ENCODE measurements at places on chromosomes 4 and X. TPM values are rescaled to one million over a fixed set of nuclear protein-coding genes. Genes with fewer than 3 reads are reported as not detected.

DNA sequence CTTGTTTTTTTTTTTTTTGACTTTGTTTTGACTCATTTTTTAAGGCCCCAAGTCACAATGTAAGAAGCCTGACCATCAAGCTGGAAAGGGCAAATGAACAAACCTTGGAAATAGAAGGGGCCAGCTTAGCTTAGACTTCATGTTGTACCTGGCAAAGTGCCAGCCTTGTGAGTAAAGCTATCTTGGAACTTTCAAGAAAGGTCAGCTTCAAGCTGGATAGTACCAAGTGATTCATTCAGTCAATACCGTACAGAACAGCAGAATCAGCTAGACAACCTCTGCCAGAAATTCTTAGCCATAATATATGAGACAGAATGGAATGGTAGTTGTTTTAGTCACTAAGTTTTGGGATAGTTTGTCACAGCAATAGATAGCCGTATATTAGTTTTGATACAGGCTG is 1492.2 kb upstream of the TENM3 start:
- no peaks in the 10 kb centered on the region for H3K27me3 ChIP-seq
- H3K36me3 ChIP-seq, result no peaks in the 10 kb centered on the region
- H3K4me3 ChIP-seq, result no peak overlapping the region
- H3K27ac ChIP-seq, result no peak overlapping the region
- no peak for DNase-seq
- H3K4me1 ChIP-seq, result no peaks in the 10 kb centered on the region

- peaks cover 46% of the 10 kb centered on the region for H3K27me3 ChIP-seq
- no peak overlapping the region for H3K27ac ChIP-seq
- DNase-seq, result no peak
- no peak overlapping the region for H3K4me3 ChIP-seq
- no peaks in the 10 kb centered on the region for H3K36me3 ChIP-seq
Measured at GRCh38 chr4:4203688-4204400, 22.9 kb downstream of the OTOP1 start.

- no peaks in the 10 kb centered on the region for H3K27me3 ChIP-seq
- H3K27ac ChIP-seq, result peak within 1 kb of the TSS; percentile 87
- peak within 1 kb of the TSS; percentile 95 for H3K4me3 ChIP-seq
- peak; percentile 96 for DNase-seq
Measured at GRCh38 chr4:99894161-99894997, at the start of gene LAMTOR3. Gene LAMTOR3 (minus strand): TSS chr4:99894427. CDS start chr4:99893963, 464 bp downstream.

- H3K27ac ChIP-seq, result no peak overlapping the region
- no peaks in the 10 kb centered on the region for H3K27me3 ChIP-seq
- no peak overlapping the region for H3K4me3 ChIP-seq
- H3K36me3 ChIP-seq, result peaks cover 19% of the 10 kb centered on the region
- no peak for DNase-seq
- H3K4me1 ChIP-seq, result peaks cover 5% of the 10 kb centered on the region
Measured at GRCh38 chr4:26413582-26413981, 76.7 kb downstream of the CCKAR start.

DNA sequence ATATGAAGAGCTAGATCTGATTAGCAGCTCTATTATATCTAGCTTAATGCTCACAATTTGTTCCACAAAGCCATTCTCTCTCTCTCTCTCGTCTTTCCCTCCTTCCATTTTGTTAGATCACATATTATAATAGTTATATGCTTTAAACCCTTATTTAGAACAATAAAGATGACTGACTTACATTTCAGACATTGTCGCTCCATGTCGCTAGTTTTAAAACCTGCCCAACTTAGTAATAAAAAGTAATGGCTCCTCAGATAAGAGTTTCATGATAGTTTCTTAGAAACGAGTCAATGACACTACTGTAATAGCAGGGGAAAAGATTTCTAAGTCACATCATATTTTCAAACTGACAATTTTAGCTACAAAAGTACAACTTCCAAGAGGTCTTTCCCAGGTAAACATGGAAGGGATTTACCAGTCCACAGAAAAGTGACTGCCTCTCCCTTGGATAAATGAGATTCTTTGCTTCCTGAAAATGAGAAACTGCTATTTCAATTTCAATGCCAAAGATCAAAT is 38.5 kb upstream of the YTHDC1 start:
- DNase-seq, result no peak
- no peak overlapping the region for H3K4me3 ChIP-seq
- no peaks in the 10 kb centered on the region for H3K4me1 ChIP-seq
- H3K27me3 ChIP-seq, result peaks cover 8% of the 10 kb centered on the region
- no peaks in the 10 kb centered on the region for H3K36me3 ChIP-seq

DNA sequence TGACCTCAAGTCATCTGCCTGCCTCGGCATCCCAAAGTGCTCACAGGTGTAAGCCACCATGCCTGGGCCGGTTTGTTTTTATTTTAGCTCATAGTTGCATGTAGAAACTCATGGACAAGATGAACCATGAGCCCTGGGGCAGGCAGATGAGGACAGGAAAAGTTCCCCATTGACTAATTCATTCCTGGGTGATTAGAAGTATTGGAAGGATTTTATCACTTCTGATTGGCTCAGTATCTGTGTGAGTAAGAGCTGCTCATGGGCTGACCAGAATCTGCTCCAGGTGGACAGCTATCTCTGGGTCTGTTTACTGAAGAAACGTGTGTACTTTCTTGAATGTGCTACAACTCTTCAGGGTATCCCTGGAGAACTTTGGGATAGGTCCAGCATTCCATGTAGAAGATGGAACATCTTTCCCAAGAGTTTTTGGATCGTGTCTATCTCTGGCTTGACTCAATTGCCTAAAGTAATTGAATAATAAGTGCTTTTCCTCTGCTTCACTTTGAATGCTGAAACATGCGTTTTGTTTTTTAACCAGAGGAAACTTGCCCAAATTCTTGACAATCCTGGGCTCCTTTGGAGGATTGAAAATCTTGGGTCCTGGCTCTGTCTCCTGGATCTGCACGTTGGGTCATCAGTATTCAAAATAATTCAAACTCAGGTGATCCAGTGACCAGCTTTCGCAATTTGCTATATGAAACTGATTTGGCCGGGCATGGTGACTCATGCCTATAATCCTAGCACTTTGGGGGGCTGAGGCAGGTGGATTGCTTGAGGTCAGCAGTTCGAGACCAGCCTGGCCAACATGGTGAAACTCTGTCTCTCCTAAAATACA is 88.6 kb upstream of the DHRSX start:
- DNase-seq, result no peak
- H3K4me3 ChIP-seq, result no peak overlapping the region
- H3K27me3 ChIP-seq, result peaks cover 14% of the 10 kb centered on the region
- no peaks in the 10 kb centered on the region for H3K36me3 ChIP-seq
- H3K27ac ChIP-seq, result no peak overlapping the region

FAM149A gene
- polyA plus RNA-seq, result 0.21 TPM

MAGEC2 gene
- 2.0 TPM for polyA plus RNA-seq

CACNA1F gene
- polyA plus RNA-seq, result not detected
